ENCODE measurements at places on chromosomes 7 and 10.

- peak; percentile 66 for ATAC-seq
Observed at GRCh38 chr10:72709041-72709440, 17.1 kb downstream of the MCU start.

- ATAC-seq, result no peak
Observed at GRCh38 chr7:30390736-30391636, 87.6 kb downstream of the NOD1 start.

- no peak for ATAC-seq
Observed at GRCh38 chr7:84669177-84669732, 474.7 kb upstream of the SEMA3A start.

- ATAC-seq, result peak; percentile 88
Observed at GRCh38 chr7:80699045-80699638, 60.7 kb downstream of the CD36 start.

DNA sequence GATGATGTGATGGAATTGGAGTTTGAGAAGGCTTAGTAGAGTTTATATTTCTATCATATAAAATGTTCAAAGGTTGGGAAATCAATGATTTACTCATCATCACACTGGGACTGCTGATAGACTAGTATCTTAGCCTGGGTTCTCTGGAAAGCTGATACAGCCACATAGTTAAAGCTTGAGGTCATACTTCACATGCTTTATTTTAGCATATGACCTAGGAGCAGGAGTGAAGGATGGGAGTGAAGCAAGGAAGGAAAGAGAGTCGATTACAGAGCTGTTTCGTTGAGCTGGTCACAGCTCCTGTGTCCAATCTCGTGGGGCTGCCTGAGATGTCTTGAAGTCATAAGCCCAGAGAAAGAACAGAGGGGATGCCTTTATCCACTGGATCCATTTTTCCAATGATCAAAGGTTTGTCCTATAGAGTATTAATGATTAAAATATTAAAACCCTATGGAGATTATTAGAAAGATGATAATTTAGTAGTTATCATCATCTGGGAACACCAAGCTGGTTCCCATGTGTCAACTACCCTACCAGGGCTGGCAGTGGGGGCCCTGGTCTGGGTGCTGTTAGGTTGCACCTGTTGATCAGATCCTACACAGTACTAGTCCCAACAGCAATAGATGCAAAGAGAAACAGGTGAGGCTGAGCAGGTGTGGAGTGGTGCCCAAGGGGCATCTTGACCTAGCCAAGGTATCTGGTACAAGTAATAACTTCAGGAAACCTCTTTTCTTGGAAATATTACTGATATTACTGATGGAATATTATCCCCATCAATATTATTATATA, 77.8 kb downstream of the BAMBI start:
- no peak for ATAC-seq

DNA sequence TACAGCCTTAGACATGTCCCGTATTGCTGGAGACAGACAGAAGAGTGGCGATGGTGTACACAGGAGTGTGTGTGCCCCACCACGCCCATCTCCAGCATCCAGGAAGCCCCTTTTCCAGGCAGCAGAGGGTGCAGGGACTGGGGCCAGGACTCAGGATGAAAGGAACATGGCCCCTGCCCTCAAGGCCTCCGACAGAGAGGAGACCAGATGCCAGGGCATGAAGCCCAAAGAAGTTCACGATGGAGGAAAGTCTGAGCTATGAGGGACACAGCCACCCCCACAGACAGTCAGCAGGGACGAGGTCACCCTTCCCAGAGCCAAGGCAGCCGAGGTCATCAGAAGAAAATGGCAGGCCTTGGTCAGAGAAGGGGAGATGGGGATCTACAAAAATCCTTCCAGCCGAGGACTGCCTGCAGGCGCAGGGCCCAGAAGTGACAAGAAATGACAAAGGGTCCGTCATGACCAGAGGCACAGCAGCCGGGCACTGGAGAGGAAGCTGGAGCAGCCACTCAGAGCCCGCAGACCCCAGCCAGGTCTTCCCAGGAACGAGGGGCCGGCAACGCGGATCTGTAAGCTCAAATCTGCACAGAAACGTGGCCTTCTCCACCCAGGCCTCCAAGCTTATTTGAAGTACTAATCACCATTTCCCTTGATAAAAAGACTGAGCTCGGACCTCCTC, 78.7 kb upstream of the PPP2R2D start:
- ATAC-seq, result no peak

GRCh38 chr7:156585025-156585648, 55.4 kb upstream of the RNF32 start:
- no peak for ATAC-seq

GRCh38 chr7:142134909-142135308, 23.4 kb downstream of the MGAM2 start:
- ATAC-seq, result no peak

DNA sequence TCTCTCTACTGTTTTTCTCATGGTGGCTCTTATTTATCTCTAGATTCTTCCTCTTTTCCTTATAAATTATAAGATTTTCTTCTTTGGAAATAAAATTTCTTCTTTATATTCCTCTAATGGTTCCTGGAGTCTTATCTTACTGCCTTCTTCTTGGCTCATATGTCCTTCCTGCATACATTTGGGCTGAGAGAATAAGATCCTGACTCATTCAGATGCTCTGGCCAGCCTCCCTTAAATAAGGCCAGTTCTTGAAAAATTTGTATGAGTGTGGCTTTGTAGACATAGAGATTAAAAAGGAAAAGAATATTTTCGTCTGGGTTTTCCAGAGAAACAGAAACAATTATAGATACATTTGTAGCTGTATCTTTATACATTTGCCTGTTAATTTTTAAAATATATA, 411.3 kb downstream of the KIF20B start:
- no peak for ATAC-seq

GRCh38 chr7:88309819-88310218, 3.1 kb upstream of the STEAP4 start:
- ATAC-seq, result no peak

DNA sequence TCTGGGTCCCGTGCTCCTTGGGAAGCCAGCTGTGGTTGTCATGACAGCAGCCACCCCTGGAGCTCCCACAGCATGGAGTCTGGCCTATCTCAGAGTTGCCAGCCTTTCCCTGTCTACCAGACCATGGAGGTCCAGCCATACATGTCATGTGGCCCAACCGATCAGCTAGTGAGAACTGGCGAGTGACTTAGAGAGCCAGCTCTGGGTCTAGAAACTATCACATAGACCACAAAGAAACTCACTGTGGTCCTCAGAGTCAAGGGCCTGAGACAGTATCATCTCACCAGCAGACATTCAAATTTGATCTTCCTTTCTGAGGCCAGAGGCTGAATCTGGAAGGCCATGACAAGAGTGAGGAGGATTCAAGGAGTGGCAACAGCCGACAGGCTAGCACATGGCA, 223.3 kb upstream of the GPR26 start:
- ATAC-seq, result no peak

GRCh38 chr7:196283-196682, 3.9 kb downstream of the FAM20C start:
- ATAC-seq, result no peak

DNA sequence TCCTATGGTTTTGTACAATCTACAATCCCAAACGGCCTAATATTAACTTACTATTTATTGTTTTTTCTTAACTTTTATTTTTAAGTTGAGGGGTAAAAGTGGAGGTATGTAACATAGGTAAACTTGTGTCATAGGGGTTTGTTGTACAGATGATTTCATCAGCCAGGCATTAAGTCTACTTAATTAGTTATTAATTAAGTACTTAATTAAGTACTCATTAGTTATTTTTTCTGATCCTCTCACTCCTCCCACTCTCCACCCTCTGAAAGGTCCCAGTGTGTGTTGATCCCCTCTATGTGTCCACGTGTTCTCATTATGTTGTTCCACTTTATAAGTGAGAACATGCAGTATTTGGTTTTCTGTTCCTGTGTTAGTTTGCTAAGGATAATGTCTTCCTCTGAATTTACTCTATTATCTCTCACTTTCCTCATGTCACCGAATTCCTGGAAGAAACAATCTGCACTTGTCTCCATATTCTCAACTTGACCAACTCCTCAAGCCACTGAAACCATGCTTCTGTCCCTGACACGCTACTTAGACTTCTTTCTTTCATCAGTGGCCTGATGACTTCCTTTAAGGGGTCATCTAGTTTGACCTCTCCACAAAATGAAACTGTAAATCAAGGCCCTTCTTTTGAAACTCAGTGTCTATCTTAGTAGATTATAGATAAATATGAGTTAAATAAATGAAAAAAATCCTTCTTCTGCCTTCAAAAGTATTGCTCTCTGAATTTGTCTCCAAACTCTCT, 9.1 kb downstream of the CACNA2D1 start:
- no peak for ATAC-seq

DNA sequence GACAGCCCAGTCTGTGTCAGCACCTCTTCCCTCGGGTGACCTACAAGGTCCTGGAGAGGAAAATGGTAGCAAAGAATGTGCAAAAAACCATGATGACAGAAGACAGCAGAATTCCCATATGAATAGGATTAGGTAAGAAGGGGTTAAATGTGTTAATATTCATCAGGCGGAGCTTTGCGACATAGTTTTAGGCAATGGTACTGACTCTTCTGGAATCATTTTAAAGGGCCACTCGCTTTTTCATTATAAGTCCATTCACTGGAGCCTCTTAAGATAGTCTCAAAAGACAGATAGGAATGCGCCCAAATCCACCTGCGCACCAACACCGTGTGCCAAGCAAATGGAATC, 38.2 kb downstream of the DLG5 start:
- ATAC-seq, result peak; percentile 38

GRCh38 chr7:111900283-111900682, 305.9 kb downstream of the DOCK4 start:
- no peak for ATAC-seq

GRCh38 chr10:36097696-36098095, 455.6 kb upstream of the FZD8 start:
- ATAC-seq, result no peak

GRCh38 chr10:35388197-35388596, 51.9 kb downstream of the CCNY start:
- no peak for ATAC-seq

DNA sequence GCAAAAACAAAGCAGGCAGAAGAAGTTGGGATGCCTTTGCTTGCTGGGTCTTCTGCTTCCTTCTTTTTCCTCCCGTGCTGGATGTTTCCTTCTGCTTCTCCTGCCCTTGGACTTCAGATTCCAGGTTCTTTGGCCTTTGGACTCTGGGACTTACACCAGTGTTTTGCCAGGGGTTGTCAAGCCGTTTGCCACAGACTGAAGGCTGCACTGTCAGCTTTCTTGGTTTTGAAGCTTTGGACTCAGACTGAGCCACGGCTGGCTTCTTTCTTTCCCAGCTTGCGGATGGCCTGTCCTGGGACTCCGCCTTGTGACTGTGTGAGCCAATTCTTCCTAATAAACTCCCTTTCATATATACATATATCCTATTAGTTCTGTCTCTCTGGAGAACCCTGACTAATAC, 11.3 kb upstream of the LCOR start:
- ATAC-seq, result no peak

DNA sequence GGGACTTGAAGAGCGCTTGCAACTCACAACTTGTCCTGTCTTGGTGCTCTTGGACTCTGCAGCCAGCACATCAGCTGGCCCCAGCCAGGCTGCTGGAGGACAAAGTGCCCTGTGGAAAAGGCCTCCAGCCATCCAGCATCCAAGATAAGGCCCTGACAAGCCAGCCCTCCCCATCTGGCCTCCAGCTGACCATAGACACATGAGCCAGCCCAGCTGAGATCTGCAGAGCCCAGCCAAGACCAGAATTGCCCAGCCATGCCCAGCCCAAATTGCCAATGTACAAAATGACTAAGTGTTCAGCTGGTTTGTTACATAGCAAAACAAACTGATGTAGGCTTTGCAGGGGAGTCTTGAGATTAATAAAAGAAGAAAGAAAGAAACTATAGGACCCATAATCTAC, 36.0 kb upstream of the FRMD4A start:
- no peak for ATAC-seq

GRCh38 chr10:59499460-59499859, 137.1 kb upstream of the FAM13C start:
- ATAC-seq, result no peak

DNA sequence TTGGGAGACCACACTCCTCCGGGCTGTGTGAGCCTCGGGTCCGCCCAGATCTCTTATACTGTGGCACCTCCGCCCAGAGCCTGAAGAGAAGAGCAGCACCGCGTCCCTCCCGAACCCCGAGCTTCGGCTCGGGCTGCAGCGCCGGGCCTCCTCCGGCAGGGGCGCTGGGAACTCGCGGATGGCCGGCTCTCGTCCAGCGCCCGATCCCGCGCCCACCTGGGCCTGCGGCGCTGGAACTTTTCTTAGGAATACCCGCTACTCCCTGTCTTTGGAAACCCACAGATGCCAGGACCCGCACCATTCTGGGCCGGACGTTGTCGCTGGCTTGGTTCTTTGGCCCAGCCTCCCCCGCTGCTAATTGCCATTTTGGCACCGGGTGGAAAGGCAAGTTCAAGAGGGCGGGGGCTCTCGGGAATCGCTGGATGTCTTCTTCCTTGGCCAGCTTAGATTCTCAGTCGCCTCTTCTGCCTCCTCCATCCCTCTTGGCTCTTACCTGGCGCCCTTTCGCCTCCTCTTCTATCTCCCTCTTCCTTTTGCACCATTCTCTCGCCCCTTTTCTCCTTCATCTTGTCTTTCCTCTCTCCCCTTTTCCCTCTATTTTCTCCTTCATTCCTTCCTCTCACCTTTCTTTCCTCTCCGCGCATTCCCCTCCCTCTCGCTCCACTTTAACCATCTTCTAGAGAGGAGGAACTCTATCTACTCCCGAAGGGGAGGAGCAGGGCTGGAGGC, 2.1 kb upstream of the SORCS3 start:
- peak; percentile 77 for ATAC-seq

GRCh38 chr10:95415621-95416031, 124.8 kb upstream of the PDLIM1 start:
- no peak for ATAC-seq

DNA sequence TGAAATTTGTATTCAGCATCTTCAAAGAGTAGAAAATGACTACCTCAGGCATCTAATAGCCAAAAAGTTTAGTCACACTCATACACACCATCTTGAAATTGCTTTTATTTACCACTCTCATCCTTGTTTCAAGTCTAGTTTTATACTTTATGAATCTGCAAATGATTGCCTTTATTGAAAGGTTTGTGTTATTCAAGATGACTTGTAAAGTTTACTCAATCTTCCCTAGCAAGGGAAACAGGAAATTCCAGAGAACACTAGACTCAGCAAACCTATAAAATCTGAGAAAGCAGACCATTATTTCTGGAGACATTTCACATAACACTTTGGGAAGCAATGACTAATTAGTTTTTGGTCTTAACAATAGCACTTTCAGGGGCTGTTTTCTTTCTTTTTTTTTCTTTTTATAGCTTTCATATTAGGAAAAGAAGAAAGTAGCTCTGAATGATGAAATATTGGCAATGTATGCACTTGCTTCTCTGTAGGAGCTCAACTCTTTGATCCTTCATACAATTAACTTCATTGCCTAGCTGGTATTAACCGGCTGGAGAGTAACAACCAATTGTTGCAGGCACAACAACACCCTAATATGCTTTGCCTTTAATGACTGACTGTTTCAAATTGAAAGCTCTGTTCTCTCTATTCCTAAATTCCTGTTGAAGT, 68.9 kb upstream of the HDAC9 start:
- peak; percentile 20 for ATAC-seq

- no peak for ATAC-seq
Observed at GRCh38 chr10:11235771-11236170, 218.1 kb downstream of the CELF2 start.

- no peak for ATAC-seq
Observed at GRCh38 chr7:36749282-36749960, 25.1 kb upstream of the AOAH start.

GRCh38 chr7:129435414-129435829, 1.2 kb downstream of the STRIP2 start:
- ATAC-seq, result no peak

All from SK-N-SH treated with all-trans-retinoic acid at 6 μM for 48 hours (cell line).